ENCODE measurements at places on chromosomes 11 and 22.

- DNase-seq = no peak
These were observed 63.6 kb upstream of the PITPNB start for GRCh38 chr22:27982630-27983180.

DNA sequence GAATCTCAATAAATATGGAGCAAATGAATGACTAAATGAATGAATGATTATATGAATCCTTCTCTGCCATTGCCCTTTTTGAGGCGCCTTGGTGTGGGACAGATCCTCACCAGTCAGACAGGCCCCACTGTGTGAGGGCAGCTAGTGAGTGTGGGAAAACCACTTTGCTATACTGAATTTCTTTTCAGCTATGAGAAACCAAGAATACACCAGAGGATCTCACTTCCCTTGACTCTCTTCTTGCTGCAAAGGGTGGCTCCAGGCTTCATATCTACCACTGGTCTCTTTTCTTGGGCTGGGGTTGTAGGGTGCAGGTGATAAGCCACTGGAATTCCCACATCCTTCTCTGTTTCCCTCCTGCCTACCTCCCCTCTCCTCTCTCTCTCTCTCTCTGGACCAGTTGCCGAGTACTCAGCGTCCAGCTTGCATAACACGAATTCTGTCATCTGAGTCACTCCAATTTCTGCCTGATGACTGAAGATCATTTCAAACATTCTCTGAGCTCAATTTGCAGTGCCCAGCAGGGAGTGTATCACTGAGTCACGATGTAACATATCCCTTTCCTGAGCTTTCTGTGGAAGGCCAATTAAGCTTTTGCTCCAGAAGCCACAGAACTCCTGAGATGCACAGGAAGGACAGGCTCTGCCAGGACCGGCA, 304.3 kb upstream of the NCAM1 start:
- DNase-seq = no peak

DNA sequence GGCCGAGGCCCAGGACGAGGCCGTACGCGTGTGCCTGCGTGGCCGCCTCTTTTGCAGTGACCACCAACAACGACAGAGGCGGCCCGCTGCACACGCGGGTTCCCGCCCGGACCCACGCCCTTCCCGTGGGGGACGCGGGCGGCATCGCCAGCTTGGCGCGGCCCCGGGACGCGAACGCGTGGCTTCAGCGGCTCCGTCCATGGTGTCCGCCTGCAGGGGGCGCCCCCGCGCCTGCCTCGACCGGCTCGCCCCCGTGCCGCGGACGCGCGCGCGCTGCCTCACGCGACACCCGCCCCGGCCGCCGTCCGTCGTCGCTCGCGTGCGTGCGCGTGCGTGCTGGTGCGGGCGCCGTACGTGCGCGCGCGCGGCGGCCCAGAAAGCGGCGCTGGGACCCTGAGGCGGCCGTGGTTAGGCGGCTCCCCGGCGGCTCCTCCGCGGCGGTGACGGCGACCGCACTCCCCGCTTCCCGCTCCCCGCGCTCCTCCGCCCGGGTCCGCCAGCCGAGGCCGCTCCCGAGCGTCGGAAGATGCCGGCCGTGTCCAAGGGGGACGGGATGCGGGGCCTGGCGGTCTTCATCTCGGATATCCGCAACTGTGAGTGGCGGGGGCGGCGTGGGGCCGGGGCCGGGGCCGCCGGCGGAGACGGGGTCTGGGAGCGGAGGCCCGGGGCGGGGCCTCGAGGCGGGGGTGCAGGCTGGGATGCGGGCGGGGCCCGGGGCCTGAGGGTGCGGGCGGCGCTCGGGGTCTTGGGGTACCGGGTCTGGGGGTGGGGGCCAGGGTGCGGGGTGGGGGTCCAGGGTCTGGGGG, at the start of gene AP2A2:
TSS of gene AP2A2 (plus strand) at position 375 of the 806 bp plus-strand sequence. CDS start at position 527, 152 bp downstream.
- peak; percentile 80 for DNase-seq

DNA sequence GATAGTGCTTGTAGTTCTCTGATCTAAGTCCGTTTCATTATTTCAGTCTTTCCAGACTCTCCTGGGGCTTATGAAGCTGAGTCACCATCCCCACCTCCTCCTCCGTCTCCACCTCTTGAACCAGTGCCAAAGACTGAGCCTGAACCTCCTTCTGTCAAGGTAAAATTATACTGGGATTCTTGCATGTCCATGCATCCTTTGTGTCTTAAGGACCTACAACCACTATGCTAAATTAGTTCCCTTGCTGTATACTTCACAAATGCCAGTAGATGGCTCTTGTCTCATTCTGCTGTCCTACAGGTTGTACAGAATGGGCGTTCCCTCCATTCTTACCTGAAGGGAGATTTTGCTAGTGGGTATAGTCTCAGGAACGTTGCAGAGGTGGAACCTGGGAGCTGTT, 42.2 kb downstream of the POLD3 start:
- no peak for DNase-seq

DNA sequence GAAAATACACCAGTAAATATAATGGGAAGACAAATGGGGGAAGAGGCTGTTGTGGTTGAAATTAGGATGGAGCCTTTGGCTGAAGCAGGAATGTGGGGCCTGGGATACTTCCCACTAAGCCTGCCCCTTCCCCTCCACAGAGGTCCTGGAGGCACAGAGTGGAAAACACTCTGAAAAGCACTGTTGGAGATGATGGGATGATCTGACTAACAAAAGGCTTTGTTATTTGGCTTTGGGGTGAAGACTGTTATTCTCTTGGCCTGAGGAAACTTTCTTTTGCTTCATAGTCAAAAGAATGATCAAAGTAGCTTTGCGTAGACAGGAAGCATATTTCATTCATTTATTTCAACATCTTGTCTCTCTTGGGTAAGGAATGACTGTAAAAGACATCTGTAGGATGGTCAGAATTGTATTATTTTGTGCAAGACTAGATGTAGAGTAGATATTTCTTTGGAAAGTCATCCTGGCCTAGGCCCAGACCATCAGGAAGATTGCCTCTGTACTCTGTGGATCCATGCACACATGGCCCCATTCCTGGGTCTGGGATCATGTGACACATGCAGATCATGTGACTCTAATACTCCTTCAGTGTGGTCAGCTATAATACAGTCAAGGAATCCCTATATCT, 111.4 kb downstream of the SPON1 start:
- DNase-seq = no peak

DNA sequence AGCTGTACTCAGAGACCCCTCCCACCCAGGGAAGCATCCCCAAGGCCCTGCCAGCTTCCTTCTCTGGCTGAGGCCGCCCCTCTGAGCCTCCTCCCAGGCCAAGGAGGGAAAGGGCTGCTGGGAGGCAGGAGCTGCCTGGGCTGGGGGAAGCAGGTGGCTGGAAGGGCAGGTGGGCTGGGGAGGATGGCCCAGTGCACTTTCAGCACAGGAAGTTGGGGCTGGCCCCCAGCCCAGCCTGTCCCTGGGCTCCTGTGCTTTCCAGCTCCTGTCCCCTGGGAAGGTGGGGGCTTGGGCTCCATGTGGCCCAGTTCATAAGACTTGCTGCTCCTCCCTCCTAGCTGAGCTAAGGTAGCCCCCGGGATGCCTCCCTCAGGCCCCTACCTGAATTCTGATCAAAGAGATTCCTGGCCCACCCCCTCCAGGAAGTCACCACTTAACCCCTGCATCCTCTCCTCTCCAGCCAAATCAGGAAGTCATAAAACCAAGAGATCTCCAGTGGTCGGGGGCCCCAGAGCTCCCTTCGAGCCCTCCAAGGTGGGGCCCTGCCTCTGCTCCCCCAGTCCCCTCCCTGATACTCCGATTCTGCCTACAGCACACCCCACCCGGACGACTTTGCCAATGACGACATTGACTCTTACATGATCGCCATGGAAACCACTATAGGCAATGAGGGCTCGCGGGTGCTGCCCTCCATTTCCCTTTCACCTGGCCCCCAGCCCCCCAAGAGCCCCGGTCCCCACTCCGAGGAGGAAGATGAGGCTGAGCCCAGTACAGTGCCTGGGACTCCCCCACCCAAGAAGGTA, 4.9 kb downstream of the PPP1CA start:
- no peak for DNase-seq

GRCh38 chr11:33016654-33017053, 976 bp downstream of the DEPDC7 start:
- no peak for DNase-seq

DNA sequence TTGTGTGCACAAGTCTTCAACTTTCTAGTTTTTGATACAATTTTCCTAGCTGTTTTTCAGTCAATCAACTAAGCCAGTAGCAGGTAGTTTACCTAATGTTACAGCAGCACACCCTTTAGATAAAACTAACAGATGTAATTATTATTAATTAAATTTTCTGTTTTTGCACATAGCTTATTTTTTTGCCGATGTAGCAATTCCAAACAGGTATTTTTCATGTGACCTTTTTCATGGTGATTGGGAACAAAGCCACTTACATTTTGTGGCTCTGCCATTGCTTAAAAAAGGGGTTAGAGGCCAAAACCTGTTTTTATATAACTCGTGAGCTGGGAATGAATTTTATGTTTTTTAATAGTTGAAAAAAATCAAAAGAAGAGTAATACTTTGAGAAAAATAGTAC, 724.5 kb downstream of the FAM181B start:
- no peak for DNase-seq

GRCh38 chr22:42814215-42814614, 42.9 kb downstream of the ARFGAP3 start:
- DNase-seq = no peak

DNA sequence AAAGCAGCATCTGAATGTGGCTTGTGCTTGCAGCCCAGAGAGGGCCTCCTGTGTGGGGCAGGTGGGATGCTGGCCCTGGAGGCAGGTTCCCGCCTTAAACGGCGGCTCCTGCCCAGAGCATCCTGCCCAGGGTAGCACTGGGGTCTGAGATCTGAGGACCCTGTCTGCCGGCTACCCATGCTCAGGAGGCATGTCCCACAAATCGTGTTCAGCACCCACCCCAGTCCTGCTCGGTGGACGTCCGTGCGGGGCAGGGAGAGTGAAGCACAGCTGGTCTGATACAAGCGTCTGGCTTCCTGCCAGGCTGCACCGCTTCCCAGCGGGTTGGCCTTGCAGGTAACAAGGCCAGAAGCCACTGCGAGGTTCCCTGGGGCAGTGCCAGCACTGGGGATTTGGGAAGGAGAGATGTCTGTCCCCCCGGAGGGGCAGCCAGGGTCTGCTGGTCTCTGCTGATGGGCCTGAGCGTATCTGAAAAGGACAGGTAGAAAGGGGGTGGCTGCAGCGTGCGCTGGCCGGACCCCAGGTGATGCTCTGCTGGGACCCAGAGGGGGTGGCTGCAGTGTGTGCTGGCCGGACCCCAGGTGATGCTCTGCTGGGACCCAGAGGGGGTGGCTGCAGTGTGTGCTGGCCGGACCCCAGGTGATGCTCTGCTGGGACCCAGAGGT, 3.6 kb downstream of the TRABD start:
- no peak for DNase-seq

GRCh38 chr11:124174001-124174583, 9.1 kb upstream of the OR10D3 start:
- DNase-seq = no peak

GRCh38 chr22:20589614-20590476, 82.4 kb downstream of the MED15 start:
- DNase-seq = no peak

GRCh38 chr11:13045734-13046133, 36.6 kb downstream of the RASSF10 start:
- no peak for DNase-seq

GRCh38 chr22:35033635-35034296, 32.2 kb upstream of the ISX start:
- DNase-seq = no peak

DNA sequence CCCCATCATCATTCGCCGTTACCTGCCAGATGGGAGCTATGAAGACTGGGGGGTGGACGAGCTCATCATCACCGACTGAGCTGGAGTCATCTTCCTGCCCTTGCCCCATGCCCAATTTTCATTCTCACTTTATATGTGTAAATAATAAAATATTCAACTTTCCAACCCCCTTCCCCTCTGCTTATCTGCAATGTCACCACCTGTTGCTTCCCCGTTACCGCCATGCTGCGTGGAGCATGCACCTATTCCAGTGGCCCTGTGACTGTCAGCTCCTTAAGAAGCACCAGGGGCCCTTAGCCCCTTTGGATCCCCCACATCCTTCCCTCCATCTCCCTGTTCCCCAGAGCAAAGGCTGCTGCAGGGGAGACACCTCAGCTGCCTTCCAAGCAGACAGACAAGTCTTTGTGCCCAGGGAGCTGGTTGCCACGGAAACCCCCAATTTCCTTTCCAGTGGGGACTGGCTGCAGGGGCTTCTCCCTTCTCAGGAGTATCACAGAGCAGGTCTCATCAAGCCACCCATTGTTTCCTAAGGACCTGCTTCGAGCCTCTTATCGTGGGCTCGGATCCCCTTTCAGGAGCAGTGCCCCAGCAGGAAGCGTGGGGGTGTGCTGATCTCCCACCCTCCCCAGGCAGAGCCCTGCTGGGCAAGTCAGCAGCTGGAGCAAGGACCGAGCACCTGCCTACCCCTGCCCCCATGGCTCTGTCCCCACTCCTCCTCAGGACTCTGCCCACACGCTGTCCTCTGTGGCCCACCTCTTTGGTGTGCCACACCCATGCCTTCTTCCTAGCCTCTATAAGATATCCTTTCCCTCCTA, 14.3 kb downstream of the POLR2F start:
- no peak for DNase-seq

DNA sequence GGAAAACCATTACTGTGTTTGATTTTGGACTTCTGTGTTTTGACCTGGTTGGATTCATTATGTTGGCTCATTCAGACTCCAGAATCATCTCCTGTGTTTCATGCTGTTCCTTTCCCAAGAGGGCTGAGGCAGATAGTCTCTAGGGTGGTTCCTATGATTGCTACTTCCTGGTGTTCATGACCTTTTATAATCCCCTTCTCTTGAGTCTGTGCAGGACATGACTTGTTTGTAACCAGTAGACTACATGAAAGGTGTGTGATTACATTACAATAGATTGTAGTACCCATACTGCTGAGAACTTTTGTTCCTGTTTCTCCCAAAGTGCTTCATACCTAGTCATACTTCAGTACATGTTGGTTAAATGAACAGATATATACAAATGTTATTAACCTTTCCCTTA, 700.6 kb downstream of the METTL15 start:
- DNase-seq = no peak

- DNase-seq = no peak
These were observed 236.7 kb downstream of the TTC28 start for GRCh38 chr22:28442711-28443525.

GRCh38 chr11:63896071-63896470, 20.9 kb downstream of the RCOR2 start:
- DNase-seq = no peak

GRCh38 chr22:41928593-41929417, 2.2 kb upstream of the TNFRSF13C start:
- DNase-seq = no peak
